ENCODE measurements at places on chromosomes 5 and 9. TPM values are rescaled to one million over a fixed set of nuclear protein-coding genes. Genes with fewer than 3 reads are reported as not detected.

The PFN3 gene
- total RNA-seq: not detected

The TSSK1B gene
- not detected for total RNA-seq

DNA sequence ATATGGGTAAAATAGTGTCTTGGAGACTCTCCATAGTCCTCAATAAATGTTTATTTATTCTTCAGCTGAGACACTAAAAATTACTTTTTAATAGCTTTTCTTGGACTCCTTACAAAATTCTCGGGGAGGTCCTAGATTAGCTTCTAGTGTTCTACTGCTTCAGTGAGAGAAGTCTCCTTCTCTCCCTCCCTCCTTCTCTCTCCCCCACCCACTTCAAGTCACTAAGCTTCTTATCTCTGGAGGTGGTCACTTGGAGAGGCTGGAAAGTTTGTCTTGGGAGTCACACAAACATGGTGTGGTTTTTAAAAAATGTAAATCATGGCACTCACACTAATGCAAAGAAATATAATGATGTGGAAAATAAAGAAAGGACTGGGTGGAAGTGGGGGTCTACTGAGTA, 64.1 kb downstream of the SEMA6A start:
- DNase-seq: no peak

The LCN15 gene
- total RNA-seq: not detected

The PAIP1 gene
- total RNA-seq: 117 TPM

GRCh38 chr5:173315495-173316338, 12.5 kb downstream of the STC2 start:
- peak; percentile 71 for DNase-seq

Data from H7 (cell line).